Upper lobe of right lung (tissue), 1 donor: ENCODE measurements at places on chromosomes 7 and 10. TPM values are rescaled to one million over a fixed set of nuclear protein-coding genes. Genes with fewer than 3 reads are reported as not detected.

GRCh38 chr10:95360122-95360714, 69.4 kb upstream of the PDLIM1 start:
- H3K27ac ChIP-seq: no peak overlapping the region
- H3K4me3 ChIP-seq: no peak overlapping the region
- no peaks in the 10 kb centered on the region for H3K36me3 ChIP-seq
- H3K4me1 ChIP-seq: peaks cover 7% of the 10 kb centered on the region
- no peak for DNase-seq

- H3K4me3 ChIP-seq: peak within 1 kb of the TSS; percentile 45
- H3K4me1 ChIP-seq: no peaks in the 10 kb centered on the region
- no peaks in the 10 kb centered on the region for H3K36me3 ChIP-seq
Observed at GRCh38 chr10:123891144-123892071, at the start of gene CPXM2. TSS of gene CPXM2 (minus strand) at chr10:123891807. CDS start at chr10:123891659, 148 bp downstream.

- no peaks in the 10 kb centered on the region for H3K27me3 ChIP-seq
- peak overlapping the region; percentile 40 for H3K27ac ChIP-seq
- H3K4me3 ChIP-seq: no peak overlapping the region
- H3K4me1 ChIP-seq: no peaks in the 10 kb centered on the region
Observed at GRCh38 chr10:18159557-18159956, 19.3 kb downstream of the CACNB2 start.

DNA sequence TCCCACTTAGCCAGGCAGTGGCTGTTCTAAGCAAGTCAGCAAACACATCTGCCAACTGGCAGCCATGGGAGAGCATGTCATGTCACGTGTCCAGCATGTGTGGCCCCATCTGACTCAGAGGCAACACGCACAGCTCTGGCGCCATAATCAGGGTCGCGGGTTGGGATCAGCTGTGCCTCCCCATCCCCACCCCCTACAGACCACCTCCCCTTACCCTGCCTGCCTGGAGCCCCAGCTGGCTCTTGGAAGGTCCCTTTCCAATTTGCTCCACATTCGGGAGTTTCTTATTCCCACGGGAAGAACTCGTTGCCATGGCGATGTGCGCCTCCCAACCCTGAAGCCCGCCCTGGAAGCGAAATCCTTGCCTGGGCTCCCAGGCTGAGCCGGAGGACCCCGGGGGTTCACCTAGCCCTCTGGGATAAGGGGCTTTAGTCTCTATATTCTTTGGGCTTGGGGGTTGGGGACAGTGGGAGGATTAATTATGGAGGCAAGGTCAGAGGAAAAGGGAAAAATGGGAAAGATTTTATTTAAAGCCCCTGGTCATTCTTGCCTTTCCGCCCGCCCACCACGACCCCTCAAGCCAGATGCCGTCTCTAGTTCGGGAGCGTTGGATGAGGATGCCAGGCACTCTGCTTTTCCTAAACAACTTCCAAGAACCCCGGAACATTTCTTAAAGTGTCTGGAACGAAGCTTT, 283.7 kb downstream of the ZEB1 start:
- peak; percentile 73 for DNase-seq
- H3K4me3 ChIP-seq: peak overlapping the region; percentile 72
- H3K4me1 ChIP-seq: peaks cover 10% of the 10 kb centered on the region
- H3K36me3 ChIP-seq: no peaks in the 10 kb centered on the region

GRCh38 chr10:21398563-21399231, 126.8 kb downstream of the SKIDA1 start:
- H3K27ac ChIP-seq: no peak overlapping the region
- no peak for DNase-seq
- H3K4me3 ChIP-seq: no peak overlapping the region
- no peaks in the 10 kb centered on the region for H3K4me1 ChIP-seq
- H3K27me3 ChIP-seq: no peaks in the 10 kb centered on the region

DNA sequence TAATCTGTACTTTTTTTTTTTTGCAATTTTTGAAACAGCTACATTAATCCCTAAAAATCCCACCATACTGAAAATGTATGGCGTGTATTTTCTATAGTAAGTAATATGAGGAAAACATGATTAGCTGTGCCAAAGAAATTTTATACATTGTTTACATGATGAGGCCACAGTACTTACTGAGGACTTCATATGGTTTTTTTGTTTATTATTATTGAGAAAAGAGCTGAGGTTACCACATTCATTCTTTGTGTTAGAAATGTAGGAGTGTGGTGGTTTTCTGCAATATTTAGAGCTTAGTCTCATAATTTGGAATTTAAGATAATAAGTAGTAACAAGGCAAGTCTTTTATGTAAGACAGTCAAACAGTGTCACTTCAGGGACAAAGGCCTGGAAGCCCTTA, 45.1 kb downstream of the SLC25A40 start:
- H3K4me3 ChIP-seq: no peak overlapping the region
- no peak for DNase-seq
- no peaks in the 10 kb centered on the region for H3K4me1 ChIP-seq
- H3K36me3 ChIP-seq: peaks cover 13% of the 10 kb centered on the region

DNA sequence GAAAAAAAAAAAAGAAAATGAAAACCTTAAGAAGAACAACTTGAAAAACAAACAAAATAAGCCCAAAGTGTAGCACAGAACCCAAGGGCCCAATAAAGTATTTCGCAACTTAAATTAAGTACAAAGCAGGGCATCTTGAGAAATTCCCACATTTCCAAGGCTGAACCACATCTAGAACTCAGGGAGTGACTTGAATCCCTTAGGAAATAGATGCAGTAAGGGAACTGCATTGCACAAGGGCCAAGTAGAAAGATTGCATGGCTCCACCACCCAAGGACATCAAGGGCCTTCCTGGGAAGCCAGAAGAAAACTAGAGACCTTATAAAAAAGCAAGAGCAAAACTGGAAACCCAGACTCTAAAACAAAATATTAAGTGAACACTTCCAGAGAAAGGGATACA, 352.7 kb downstream of the CXCL12 start:
- H3K36me3 ChIP-seq: no peaks in the 10 kb centered on the region
- H3K27me3 ChIP-seq: no peaks in the 10 kb centered on the region
- no peak overlapping the region for H3K27ac ChIP-seq
- no peak for DNase-seq
- peaks cover 4% of the 10 kb centered on the region for H3K4me1 ChIP-seq

- no peaks in the 10 kb centered on the region for H3K36me3 ChIP-seq
- no peaks in the 10 kb centered on the region for H3K4me1 ChIP-seq
- H3K27ac ChIP-seq: no peak overlapping the region
- DNase-seq: no peak
- no peak overlapping the region for H3K4me3 ChIP-seq
- H3K27me3 ChIP-seq: no peaks in the 10 kb centered on the region
Observed at GRCh38 chr10:15541376-15541775, 170.3 kb upstream of the FAM171A1 start.

GRCh38 chr7:123070702-123071286, 75.3 kb upstream of the TAS2R16 start:
- DNase-seq: no peak
- H3K4me3 ChIP-seq: no peak overlapping the region
- H3K27ac ChIP-seq: no peak overlapping the region
- H3K4me1 ChIP-seq: no peaks in the 10 kb centered on the region
- no peaks in the 10 kb centered on the region for H3K36me3 ChIP-seq
- no peaks in the 10 kb centered on the region for H3K27me3 ChIP-seq

GRCh38 chr10:58177362-58177947, 90.2 kb downstream of the IPMK start:
- no peaks in the 10 kb centered on the region for H3K36me3 ChIP-seq
- no peak overlapping the region for H3K27ac ChIP-seq
- no peak overlapping the region for H3K4me3 ChIP-seq
- DNase-seq: no peak
- H3K4me1 ChIP-seq: no peaks in the 10 kb centered on the region
- H3K27me3 ChIP-seq: no peaks in the 10 kb centered on the region

DNA sequence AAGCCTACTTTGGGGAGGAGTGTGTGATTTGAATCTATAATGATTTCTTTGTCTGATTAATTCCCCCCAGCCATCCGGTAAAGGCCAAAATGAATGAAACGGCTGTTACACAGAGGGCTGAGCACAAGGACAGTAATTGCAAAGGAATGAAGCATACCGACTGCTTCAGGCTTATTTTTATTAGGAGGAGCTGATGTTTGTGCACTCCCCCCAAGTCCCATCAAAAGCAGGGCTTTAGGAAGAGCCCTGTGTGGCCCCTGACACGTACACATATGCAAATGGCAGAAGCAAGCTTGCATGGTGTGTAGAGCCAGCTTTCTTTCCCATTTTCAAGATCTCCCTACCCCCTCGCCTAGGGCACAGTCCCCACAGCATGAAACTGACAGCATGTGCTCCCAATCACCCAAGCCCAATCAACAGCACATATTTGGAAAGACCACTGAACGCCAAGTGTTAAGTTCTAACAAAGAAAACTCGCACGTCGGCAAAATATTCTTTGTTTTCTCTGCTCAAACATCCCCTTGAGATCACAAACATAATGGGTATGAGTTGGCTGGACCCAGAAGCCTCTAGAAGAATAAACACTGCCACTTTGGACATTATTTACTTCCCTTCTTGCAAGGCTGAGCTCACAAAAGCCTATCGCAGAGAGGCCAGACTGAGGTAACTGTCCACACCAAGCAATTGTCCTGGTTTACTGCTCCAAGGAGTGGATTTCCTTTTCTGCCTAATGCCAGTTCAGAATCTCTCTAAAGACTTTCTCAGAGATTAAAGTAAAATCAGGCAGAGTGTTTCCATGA, 143.0 kb downstream of the CUBN start:
- no peaks in the 10 kb centered on the region for H3K36me3 ChIP-seq
- peaks cover 9% of the 10 kb centered on the region for H3K4me1 ChIP-seq
- DNase-seq: no peak
- H3K27me3 ChIP-seq: no peaks in the 10 kb centered on the region
- no peak overlapping the region for H3K4me3 ChIP-seq

DNA sequence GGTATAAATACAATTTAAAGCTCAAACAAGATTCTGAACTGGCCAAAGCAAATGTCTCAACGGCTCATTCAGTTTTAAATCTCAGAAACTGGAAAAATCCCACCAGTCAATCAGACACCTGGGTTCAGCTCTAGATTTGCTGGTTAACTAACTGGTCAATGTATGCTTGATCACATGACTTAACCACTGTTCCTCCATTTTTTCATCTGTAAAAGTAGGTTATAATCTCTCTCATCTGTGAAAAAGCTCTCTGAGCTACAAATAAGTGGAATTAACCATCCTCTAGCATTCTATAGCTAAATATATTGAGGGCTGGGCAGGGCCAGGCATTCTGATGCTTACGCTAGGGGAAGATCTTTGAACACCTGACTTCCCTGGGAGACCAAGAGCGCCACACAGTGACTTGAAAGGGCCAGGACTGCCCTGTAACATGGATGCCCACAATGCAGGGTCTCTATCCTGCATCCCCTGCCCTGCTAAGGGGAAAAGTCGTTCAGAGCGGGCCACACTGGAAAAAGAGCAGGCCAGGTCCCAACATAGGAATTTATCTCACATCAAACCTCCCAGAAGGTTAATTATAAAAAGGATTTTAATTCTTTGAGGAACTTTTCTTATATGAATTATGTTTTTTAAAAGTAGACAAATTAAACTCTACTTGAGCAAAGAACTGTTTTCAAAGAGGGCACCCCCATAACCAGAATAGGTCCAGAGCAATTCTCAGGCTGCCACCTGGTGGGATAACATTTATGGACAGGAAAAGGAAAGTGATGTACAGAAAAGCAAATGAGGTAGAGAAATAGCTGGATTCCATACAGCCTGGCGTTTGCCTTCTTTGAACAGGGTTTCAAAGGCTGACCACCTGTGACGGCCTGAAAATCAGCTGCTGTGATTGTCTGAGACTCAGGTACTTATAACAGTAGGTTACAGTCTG, 1.8 kb downstream of the RP9 start:
- H3K4me3 ChIP-seq: peak overlapping the region; percentile 95
- H3K36me3 ChIP-seq: peaks cover 12% of the 10 kb centered on the region
- DNase-seq: no peak
- peaks cover 30% of the 10 kb centered on the region for H3K4me1 ChIP-seq
- H3K27me3 ChIP-seq: no peaks in the 10 kb centered on the region

DNA sequence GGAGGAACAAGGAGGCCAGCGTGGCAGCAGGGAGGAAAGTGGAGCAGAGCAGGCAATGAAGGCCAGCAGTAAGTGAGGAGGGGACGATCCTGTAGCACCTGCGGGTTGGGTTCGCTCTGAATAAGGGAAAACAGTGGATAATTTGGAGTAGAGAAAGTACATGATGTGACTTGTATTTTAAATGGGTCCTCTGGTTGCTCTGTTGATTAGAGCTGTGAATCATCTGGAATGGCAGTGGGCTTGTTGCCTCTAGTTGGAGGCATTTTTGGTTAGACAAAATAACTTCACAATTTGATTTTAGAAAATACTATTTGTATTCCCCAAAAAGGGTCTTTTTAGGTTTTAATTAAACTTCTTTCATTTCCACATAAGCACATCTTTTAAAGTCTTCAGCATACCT, 277.4 kb downstream of the ARL4A start:
- H3K27me3 ChIP-seq: no peaks in the 10 kb centered on the region
- no peak overlapping the region for H3K27ac ChIP-seq
- no peaks in the 10 kb centered on the region for H3K36me3 ChIP-seq
- no peaks in the 10 kb centered on the region for H3K4me1 ChIP-seq
- no peak overlapping the region for H3K4me3 ChIP-seq

- no peak overlapping the region for H3K27ac ChIP-seq
- H3K27me3 ChIP-seq: no peaks in the 10 kb centered on the region
- no peak overlapping the region for H3K4me3 ChIP-seq
- no peaks in the 10 kb centered on the region for H3K4me1 ChIP-seq
- H3K36me3 ChIP-seq: no peaks in the 10 kb centered on the region
Observed at GRCh38 chr10:22912763-22913384, 15.0 kb upstream of the ARMC3 start.

DNA sequence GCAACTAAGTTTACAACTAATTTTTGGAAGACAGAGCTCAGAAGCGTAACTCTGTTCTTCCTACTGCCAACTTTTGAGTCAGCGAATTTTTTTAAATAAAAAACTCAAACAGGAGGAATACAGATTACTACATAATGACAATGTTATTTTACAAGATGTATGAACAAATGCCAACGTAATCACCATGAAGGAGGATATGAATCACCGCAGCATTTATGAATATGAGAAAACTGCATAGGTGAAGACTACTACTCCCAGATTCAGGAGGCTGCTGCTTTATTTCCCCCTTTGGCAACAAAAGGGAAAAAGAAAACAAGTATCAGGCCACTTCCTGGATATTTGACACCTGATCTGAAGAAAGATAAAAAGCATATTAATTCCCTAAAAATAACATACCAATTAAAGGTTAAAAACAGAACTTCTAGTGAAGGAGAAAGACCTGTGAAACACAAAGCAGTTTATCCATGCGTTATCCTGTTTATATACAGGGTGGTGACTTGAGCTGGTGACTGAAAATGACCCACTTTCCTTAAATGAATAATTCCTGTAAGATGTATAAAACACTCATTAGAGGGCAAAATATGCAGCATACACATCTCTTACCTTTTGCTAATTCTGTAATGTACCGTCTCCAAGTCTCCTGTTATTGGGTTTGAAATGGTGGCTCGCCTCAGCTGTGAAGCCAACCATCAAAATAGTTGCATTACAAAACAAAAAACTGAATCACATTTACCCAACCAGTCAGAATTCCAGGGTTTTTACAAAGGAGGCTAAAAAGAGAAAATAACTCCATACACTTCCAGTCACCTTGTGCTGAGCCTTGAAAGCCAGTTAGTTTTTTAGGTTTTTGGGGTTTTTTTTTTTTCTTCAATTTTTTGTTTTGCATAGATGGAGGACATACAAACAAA, 52.0 kb downstream of the P4HA1 start:
- H3K27ac ChIP-seq: peak overlapping the region; percentile 12
- DNase-seq: no peak
- H3K27me3 ChIP-seq: no peaks in the 10 kb centered on the region
- no peak overlapping the region for H3K4me3 ChIP-seq

Gene FAM25G
- not detected for total RNA-seq

Gene HOXA11
- total RNA-seq: not detected

Gene PRTFDC1
- 2.7 TPM for total RNA-seq

Gene RBP3
- total RNA-seq: not detected

Gene ANKRD2
- total RNA-seq: 0.98 TPM

Gene LRRN3
- 8.9 TPM for total RNA-seq

Gene CASD1
- 31.0 TPM for total RNA-seq

Gene KCP
- 1.3 TPM for total RNA-seq

Gene GATA3
- 3.2 TPM for total RNA-seq

Gene ZFAND4
- total RNA-seq: 18.7 TPM
